Activated CD4-positive, alpha-beta T cell treated with anti-CD3 and anti-CD28 coated beads for 48 hours (primary cell): ENCODE measurements at places on chromosomes 12 and 14.

DNA sequence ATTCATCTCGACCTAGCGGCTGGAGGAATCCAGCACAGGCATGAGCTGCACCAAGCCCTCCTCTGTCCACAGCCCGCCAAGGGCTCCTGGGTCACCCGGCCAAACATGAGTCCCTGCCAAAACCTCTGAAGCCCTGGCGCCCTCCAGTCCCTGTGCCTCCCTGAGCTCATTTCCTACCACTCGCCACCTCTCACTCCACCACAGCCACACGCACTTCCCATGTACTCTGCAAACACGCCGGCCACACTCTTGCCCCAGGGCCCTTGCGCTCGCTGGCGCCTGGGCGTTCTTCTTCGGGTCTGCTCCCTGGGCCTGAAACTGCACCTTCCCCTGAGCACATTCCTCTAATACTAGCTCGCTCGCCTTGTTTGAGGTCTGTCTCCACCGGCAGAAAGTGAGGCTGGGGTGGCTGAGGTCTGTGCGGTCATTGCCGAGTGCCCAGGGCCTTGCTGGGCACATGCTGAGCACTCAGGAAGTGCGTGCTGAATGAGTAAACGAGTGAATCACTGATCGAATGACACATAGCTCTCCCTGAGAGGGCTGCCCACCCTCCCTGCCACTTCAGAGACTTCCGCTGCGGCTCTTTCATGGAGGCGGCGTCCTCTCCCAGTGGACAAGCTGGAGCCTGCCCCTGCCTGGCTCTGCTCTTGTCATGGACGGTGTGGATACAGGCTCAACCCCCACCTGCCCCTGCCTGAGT lies 33.7 kb upstream of the DLK1 start:
- DNase-seq: no peak

DNA sequence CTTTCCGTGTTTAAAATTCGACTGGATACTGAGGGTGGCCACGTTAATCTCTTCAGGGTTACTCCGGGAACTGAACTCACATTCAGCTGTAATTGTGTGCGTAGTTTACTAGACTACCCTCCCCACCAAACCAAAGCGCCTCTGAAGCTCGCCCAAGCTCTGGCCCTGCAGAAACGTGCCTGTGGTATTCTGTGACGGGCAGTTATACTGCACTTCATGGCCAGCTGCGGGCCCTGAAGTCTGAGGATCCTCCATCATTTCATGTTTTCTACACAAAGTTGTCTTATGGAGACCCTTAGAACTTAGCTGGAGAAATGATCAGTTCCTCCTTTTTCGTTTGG lies 688 bp downstream of the ZNF26 start:
- peak; percentile 10 for DNase-seq

DNA sequence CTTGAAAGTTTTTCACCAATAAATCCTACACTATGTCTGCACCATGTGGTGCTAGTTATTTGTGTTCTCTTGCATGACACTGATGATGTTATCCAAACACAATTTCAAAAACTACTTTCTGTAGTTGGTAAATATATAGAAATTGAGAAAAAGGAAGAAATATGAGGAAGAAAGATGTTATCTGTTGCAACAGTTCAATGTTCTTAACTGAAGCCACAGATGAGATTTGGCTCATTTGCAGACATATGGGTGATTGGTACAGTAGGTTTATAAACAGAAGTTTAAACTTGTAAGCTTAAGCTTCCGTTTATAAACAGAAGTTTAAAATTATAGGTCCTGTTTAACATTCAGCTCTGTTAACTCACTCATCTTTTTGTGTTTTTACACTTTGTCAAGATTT lies at the start of gene CLEC12A:
Gene CLEC12A (plus strand): TSS at position 229 of the 400 bp plus-strand sequence. CDS start 188 bp downstream, outside the sequence.
- DNase-seq: no peak

DNA sequence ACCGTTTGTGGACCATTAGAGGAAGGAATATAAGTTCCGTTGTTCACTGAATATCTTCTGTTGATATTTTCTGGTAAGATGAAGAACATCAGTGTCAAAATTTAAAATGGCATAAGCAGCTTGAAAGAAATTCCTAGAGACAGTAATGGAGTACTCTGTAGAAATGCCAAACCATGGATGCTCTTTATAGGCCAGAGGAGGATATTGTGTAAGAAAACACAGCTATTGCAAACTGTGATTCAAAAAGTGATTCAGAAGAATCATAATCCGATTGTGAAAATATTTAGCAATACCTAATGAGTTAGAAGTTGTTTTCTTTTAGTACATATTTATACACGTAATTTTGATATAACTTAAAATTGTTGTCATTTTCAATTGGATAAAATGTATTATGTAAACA lies 102.8 kb downstream of the SLC16A7 start:
- DNase-seq: no peak

- DNase-seq: no peak
Observed at GRCh38 chr12:10189653-10190052, 10.8 kb downstream of the TMEM52B start.

DNA sequence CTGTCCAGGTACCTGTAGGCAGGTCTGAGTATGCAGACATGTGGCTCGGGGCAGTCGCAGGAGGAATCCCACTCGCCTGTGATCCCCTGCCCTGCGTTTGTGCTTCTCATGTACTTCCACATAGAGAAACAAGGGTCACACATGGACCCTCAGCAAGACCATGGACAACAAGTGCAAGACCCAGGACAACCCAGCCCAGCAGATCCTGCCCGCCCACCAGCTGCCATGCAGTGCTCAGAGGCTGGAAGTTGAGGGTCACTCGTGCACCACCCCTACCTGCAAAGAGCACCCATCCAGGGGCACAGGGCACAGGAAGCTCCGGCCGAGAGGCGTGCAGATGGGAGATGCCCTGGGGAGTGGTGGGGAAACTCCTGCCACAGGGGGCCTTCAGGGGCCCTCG lies 67.5 kb upstream of the C14orf180 start:
- no peak for DNase-seq

GRCh38 chr12:110758922-110759321 lies 16.2 kb upstream of the PPP1CC start:
- DNase-seq: no peak

DNA sequence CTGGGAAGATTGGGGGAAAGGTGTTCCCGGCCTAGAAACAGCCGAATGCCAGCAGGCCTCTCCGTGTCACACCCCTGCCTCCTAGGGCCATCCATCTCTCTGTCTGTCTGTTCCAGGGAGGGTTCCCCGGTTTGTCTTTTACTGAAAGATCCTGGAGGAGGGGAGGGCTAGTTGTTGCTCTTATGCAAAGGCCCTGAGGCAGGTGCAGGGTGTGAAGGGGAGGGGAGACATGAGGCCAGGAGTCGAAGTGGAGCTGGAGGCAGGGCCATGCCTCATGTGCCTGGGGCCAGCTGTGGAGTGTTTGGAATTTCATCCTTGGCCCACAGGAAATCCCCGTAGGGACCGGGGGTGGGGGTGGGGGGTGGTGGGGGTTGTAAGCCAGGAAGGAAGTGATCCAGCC lies 8.7 kb upstream of the RCOR1 start:
- DNase-seq: no peak

- peak; percentile 8 for DNase-seq
Observed at GRCh38 chr14:97381309-97381708, 584.1 kb downstream of the VRK1 start.

DNA sequence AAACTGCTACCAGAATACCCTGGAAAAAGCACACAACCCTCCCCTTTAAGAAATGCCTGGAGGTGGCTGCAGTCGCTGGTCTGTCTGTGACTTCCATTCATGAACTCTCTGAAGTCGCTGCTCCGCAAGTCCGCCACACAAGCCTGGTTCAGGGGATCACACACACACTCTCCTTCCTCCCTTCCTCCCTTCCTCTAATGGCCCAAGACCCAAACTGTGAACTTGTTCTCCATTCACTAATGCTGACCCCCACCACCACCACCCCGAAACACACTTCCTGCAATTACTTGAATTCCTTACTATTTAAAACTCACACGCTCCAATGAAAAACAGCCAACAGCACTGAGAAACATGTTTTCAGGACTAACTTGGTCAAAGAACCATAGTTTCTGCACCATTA lies 1.0 kb upstream of the LMO3 start:
- no peak for DNase-seq

DNA sequence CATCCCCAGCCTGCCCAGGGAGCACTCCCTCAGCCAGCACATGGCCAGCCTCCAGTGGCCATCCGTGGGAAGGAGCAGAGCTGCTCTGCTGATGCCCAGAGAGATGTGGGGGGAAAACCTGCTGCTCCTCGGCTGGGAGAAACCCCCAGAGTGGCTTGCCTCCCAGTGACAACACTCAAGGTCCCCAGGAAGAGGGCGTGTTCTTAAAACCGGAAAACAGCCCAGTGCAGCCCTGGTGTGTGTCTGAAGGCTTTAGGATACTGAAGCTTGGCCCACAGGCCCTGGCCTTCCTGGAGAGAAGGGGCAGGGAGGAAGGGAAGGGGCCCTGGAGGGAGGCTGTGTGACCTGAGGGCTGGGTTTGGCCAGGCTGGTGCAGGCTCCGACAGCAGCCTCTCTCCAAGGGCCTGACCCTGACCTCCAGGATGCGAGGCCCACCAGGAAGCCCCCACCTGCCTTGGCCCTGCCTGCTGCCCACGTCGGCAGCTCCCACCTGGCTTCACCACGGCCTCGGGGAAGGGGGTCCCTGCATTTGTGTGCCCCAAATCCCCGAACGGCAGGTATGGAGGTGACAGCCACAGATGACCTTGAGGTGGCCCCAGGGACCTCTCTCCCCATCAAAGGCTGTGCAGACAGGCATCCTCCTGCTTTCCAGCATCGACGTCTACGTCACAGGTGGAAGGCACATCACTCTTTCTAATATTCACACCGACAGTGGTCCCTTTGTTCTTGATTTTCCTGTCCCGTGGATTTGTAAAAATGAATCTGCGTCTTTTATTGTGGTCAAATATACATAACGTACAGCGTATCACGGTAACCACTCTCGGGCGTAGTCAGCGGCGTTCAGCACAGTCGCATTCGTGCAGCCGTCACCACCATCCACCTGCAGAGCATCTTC lies 190.0 kb upstream of the C14orf180 start:
- peak; percentile 34 for DNase-seq

GRCh38 chr12:19181666-19182426 lies 52.3 kb downstream of the PLEKHA5 start:
- DNase-seq: no peak

GRCh38 chr14:59182641-59183040 lies 5.8 kb upstream of the DAAM1 start:
- DNase-seq: no peak

DNA sequence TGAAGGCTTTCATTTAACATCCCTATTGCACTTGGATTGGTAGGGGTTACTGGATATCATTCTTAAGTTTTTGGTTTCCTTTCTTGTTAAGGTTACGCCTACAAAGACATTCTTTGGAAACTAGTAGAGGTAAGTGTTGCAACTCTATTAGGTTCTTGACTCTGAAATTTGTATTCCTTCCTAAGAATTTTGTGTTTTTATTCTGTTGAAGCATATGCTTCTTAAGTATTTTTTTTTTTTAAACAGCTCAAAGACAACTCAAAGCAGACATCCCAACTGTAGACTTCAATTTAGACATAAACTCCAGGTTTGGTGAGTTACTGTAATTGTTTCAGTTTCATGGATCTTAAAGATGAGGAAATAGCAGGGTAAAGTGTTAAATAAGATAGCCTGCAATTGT lies 1.1 kb upstream of the RBMS2 start:
- DNase-seq: no peak

- peak; percentile 77 for DNase-seq
Observed at GRCh38 chr14:94548999-94549985, 11.9 kb upstream of the SERPINA4 start.

- DNase-seq: no peak
Observed at GRCh38 chr14:99573000-99573330, 31.0 kb downstream of the CCDC85C start.

DNA sequence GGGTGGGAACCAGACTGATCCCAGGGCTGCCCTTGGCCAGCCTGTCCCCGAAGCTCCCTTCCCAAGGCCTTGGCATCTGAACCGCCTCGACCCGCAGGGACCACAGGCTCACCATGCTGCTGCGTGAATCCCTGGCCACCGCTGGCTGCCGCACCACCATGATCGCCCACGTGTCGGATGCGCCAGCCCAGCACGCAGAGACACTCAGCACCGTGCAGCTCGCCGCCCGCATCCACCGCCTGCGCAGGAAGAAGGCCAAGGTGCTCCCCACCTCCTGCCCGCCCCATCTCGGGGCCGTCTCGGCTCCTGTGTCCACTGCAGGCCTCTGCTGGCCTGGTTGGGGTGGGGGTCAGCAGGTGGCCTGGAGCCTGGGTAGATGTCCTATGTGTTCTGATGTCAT lies 35.7 kb downstream of the KIF26A start:
- no peak for DNase-seq

GRCh38 chr14:31269634-31270195 lies 62.1 kb upstream of the HECTD1 start:
- no peak for DNase-seq
